Dermis blood vessel endothelial cell (primary cell): ENCODE measurements at places on chromosomes 6 and 20. TPM values are rescaled to one million over a fixed set of nuclear protein-coding genes. Genes with fewer than 3 reads are reported as not detected.

C6orf52 gene
- total RNA-seq = 0.42 TPM in 1 of 2 replicates, not detected in the other

LINC00237 gene
- total RNA-seq = not detected in 2 replicates

TREML2 gene
- not detected in 2 replicates for total RNA-seq

ADGB gene
- not detected in 2 replicates for total RNA-seq

AKAP12 gene
- 647 and 699 TPM in 2 replicates for total RNA-seq

LAMA5 gene
- total RNA-seq = 55.8 and 127 TPM in 2 replicates

TMEM151B gene
- total RNA-seq = not detected in 2 replicates

OXT gene
- total RNA-seq = not detected in 2 replicates

PSMB9 gene
- 29.1 and 68.9 TPM in 2 replicates for total RNA-seq

ZNF335 gene
- 14.8 and 17.4 TPM in 2 replicates for total RNA-seq

GDAP1L1 gene
- total RNA-seq = not detected in 2 replicates

TUBB2B gene
- total RNA-seq = 6.7 and 9.7 TPM in 2 replicates

PTCHD4 gene
- total RNA-seq = 6.1 and 9.7 TPM in 2 replicates

MUCL3 gene
- not detected in 2 replicates for total RNA-seq

RAET1L gene
- not detected in 2 replicates for total RNA-seq
